ENCODE measurements at places on chromosomes 2 and 18.

GRCh38 chr18:12044591-12044990 is 49.1 kb upstream of the ANKRD62 start:
- DNase-seq: no peak

GRCh38 chr2:58568901-58569300 is 327.8 kb upstream of the FANCL start:
- DNase-seq: no peak

DNA sequence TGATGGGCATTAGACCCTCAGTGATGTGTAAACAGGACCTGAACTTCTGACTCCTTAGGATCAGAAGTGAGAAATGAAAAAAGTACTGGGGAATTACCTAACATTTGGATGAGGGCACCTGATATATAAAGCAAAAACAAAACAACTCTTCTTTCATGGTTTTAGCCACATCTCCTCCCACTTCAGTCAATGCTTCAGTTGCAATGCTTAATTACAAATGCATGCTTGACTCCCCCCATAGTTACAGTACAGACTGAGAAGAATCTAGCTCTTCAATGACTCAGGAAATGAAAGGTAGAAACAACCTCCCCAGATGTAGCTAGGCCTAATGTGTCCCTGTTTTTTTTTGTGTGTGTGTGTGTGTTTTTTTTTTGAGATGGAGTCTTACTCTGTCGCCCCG is 276.8 kb upstream of the POU3F3 start:
- no peak for DNase-seq

DNA sequence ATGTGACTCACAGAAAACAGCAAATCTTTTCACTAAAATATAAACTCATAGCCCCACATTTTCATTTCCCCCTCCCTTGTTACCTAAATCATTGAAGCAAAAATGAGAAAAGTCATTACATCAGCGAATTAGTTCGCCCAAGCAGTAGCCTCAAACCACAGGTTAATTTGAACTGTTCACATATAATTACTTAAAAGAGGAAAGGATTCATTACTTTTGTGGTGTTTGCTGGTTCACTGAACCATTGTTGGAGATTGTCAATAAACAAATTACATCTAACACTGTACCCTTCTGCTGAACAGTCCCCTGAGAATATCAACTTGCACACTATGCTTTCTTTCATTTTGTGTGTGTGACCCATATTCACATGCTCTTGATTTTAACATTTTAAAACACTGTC is 238.7 kb downstream of the ERBB4 start:
- no peak for DNase-seq

- peak; percentile 8 for DNase-seq
These were observed 1.7 kb downstream of the CFAP221 start for GRCh38 chr2:119545754-119546446.

GRCh38 chr2:69645031-69645431 is 1.5 kb upstream of the AAK1 start:
- DNase-seq: peak; percentile 47

DNA sequence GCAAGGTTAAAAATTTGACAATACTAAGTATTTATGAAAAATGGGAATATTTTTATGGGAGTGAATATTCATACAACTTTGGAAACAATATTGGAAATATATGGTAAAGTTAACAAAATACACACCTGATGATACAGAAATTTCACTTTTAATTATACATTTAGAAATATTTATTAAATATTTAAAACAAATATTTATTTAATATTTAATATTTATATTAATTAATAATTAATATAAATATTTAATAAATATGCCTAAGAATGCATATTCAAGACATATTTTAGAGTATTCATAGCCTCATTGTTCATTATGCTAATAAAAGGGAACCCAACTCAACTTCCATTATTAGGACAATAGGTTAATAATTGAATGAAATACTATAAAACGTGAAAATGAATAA is 7.0 kb upstream of the DYNAP start:
- no peak for DNase-seq

DNA sequence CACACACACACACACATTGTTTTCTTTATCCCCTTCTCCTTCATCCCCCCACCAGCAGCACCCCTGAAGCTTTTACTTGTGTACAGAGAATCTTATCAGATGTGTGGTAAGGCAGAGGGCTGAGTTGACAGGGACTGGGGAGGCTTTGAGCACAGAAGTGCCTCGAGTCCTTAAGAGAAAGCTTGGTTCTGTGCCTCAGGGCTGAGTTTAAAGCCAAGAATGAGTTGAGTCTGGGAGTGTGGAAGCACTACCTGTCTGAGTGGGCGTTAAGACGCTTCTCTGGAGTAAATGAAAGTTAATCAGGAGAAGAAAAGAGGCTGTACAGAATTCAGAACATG is 2.7 kb downstream of the ID2 start:
- DNase-seq: peak; percentile 49

DNA sequence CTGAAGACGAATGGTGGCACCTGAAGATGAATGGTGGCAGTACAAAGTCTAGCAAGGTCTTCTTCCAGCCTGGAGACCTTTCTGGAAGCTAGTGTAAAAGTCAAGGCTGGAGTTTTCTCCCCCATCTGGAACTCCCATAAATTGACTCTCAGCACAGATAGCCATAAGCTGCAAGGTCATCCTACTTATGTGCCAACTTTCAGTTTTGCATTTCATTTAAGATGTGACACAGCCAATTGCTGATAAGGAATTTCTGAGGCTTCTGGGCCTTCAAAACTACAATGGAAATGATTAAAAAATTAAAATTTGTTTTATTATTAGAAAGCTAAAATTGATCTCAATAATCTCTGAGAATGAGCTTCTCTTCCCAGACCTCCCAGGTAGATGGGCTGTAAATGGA is 10.2 kb downstream of the XDH start:
- DNase-seq: no peak

- peak; percentile 23 for DNase-seq
These were observed 51.4 kb upstream of the EML6 start for GRCh38 chr2:54671875-54672589.

DNA sequence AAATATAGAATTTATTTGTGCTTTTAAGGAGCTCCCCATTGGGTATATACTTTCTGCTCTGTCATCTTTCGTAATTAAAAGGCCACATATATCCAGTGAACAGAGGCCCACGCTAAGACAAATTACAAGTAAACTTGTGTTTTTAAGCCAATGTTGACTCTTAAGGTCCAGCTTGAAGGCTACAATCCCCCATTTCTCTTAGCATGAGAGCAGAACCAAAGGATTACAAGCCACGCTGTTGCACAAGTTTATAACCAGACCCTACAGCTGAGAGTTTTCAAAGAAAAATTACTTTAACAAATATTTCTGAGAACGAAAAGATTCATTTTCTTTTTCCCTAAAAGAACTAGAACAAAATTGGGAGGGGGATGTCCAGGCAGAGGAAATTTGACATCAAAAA is 471.0 kb downstream of the TXNL1 start:
- no peak for DNase-seq

- DNase-seq: no peak
These were observed 48.6 kb downstream of the GALNT14 start for GRCh38 chr2:31089645-31090044.

GRCh38 chr2:36387258-36387916 is 31.8 kb downstream of the CRIM1 start:
- no peak for DNase-seq

DNA sequence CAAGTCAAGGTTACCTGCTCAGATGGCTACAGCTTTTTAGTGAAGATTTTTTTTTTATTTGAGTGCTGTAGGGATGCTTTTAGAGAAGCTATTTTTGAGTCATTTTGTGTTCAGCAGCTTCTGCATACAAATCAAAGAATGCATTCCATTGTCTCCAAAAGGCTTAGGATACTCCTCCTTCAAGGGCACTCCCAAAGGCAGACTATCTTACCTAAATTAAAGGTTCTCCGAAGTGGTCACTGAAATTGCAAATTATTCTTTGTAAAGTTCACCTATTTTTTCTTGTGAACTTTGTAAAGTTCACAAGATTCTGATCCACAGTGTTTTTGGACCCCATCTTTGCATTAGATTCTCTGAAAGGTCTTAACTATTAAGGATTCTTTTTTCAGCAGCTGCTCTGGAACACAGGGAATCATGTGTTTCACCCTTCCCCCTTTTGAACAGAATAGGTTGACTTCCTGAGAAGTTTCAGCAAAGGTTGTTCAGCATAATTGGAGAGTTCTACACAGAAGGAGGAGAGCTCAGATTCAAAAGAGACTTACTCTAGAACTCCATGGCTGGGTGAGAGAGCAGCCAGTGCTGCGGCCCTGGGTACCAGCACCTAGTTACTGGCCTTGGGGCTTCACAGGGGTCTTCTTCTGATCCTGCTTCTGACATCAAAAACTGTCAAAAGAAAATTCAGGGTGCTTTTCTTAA is 14.5 kb downstream of the CLIP4 start:
- peak; percentile 34 for DNase-seq

DNA sequence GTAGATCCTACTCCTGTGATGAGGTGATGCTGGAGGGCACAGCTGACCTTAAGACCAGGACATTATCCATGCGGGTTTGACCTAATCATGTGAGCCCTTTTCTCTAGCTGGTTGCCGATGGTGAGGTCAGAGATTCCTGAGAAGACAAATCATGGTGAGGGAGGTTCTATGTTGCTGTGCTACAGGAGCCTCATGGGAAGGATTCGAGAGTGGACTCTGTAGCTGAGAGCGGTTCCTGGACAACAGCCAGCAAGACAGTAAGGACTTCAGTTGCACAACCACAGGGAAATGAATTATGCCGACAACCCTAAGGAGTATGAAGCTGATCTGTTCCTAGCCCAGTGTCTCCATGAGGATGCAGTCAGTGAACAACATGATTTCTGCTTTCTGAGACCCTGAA is 80.4 kb downstream of the EPB41L3 start:
- DNase-seq: peak; percentile 75

GRCh38 chr2:215606219-215606618 is 170.4 kb upstream of the FN1 start:
- DNase-seq: no peak

DNA sequence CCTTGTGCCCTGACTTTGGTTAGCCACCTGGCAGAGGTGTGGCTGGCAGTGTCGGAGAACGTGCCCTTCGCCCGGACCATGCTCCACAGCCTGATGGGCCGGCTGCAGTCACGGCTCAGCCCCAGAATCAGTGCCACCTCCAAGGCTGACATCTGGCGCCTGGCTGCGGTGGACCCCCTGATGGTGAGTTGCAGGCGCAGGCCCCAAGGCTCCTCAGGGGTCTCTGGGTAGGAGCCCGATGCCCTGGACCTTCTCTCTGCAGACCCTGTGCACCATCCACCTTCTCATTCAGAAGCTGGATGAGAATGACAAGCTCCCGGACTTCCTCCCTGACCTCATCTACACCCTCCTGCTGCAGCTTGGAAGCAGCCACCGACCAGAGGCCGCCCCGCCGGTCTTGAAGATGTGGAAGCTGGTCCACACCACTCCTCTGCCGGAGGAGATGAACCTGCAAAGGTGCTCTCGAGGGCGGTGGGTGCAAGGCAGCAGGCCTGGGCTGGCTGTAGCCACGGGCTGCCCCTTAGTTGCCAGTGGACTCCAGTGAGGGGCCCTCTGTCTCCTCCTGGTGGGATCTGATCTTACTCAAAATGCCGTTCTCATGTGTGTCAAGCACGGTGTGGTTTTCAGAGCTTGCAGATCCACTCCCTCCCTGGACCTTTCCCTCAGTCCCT is 32.1 kb downstream of the HJURP start:
- no peak for DNase-seq

DNA sequence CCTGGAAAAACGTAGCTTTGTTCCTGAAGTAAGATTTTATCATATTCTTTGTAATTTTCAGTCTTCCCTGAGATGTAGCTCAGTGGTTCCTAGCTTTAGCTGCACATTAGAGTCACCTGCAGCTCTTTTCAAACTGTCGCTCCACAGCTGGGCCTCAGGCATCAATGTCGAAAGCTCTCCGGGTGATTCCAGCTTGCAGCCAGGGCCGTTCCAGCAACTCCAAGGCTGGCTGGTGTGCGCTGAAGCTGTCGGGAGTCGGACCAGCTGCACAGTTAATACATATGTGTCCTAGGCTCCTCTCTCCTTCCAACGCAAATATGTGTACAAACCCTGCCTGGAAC is 609 bp upstream of the ZNF2 start:
- no peak for DNase-seq

GRCh38 chr2:139159177-139159576 is 379.0 kb upstream of the NXPH2 start:
- DNase-seq: no peak

GRCh38 chr2:73700131-73700611 is 37.0 kb downstream of the TPRKB start:
- DNase-seq: no peak

- peak; percentile 74 for DNase-seq
These were observed 2.1 kb upstream of the CHCHD5 start for GRCh38 chr2:112582314-112582746.

DNA sequence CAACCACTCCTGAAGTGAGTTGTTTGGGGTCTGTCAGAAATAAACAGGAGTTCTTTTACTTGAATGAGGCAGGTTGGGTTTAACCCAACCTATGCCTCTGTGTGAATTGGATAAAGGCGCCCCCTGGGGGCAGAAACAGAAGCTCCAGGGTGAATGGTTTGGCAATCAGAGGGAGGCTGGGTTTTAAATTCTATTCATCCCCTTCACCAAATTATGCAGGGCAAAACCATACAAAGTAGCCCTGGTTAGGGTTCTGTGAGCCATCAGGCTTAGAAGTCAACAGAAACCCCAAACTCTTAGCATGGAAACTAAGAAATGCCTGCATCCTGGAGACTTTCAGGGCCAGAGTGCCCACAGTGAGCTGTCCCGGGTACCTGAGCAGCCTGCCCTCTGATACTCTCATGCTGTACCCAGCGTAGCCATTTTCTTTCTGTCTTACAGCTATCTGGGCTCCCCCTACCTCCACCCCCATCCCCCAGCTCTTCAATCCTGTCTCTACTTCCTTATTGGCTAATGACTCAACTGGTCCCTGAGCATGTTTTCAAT is 241.5 kb downstream of the ICOS start:
- peak; percentile 22 for DNase-seq

DNA sequence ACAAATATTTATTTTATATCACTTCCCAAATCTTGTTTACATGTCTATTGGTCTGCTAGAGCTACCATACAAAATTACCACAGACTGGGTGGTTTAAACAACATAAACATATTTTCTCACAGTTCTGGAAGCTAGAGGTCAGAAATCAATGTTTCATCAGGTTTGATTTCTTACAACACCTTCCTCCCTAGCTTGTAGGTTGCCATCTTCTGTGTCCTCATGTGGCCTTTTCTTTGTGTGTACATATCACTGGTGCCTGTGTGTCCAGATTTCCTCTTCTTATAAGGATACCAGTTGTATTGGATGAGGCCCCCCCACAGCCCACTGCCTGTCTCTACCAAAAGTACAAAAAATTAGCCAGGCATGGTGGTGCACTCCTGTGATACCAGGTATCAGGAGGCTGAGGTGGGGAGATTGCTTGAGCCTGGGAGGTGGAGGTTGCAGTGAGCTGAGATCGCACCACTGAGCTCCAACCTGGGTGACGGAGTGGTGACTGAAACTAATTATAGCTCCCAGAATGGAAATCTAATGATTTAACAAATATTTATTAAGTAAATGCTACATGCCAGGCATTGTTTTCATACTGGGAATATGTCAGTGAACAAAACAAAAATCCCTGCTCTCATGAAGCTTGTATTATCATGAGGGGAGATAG is 13.6 kb downstream of the EML4 start:
- no peak for DNase-seq

GRCh38 chr2:69164061-69164778 is 151.2 kb downstream of the ANTXR1 start:
- peak; percentile 58 for DNase-seq

Measured in fibroblast of skin of scalp (primary cell).